Fibroblast of skin of right quadriceps (primary cell): ENCODE measurements at places on chromosomes 12 and 14.

GRCh38 chr14:70919774-70920173 lies 12.5 kb downstream of the PCNX1 start:
- DNase-seq: peak; percentile 56

GRCh38 chr14:53043027-53043581 lies 92.3 kb upstream of the FERMT2 start:
- no peak for DNase-seq

DNA sequence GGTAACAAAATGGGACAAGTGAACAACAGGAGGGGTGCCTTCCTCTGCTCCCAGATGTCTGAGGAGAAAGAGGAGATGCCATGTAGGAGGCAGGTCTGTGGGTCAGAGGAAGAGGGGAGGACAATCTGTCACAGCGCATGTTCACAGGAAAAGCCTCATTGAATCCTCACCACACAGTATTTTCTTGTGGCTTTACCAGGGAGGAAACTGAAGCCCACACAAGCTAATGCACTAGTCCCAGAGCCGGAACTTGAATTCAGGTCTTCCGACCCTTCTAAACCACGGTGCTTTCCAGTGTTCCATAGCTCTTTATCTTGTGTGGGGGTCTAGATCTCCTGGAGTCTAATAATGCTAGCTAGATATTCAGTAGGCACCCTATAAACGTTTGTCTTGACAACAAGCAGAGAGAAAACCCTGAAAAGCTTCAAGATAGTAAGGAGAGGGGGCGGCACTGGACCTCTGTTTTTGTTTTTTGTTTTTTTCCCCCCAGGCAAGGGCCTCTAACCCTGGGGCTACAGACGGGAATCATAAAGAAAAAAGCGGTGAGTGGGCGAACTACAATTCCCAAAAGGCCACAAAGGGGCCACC lies 371 bp upstream of the SHMT2 start:
- no peak for DNase-seq

DNA sequence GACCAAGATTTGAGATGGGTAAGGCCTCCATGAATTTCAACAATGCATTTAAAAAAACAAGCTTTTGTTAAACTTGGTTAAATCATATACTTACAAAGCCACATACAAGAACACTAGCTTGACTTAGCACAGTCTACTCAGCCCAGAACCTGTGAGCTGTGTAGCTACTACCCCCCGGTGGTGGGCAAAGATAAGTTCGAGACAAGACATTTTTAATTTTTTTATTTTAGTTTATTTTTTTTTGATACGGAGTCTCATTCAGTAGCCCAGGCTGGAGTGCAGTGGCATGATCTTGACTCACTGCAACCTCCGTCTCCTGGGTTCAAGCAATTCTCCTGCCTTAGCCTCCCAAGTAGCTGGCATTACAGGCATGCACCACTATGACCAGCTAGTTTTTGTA lies 3.7 kb upstream of the NECAP1 start:
- DNase-seq: peak; percentile 75

- DNase-seq: peak; percentile 79
Measured at GRCh38 chr12:55745361-55746173, 2.6 kb downstream of the GDF11 start.

GRCh38 chr12:130017591-130018449 lies 114.0 kb upstream of the TMEM132D start:
- no peak for DNase-seq

- no peak for DNase-seq
Measured at GRCh38 chr12:99609455-99610181, 37.9 kb upstream of the GARIN6 start.
